ENCODE measurements at places on chromosomes 13 and 19. TPM values are rescaled to one million over a fixed set of nuclear protein-coding genes. Genes with fewer than 3 reads are reported as not detected.

The FGF21 gene
- not detected for total RNA-seq

The TYROBP gene
- total RNA-seq = 235 TPM

The IGLON5 gene
- total RNA-seq = not detected

The THAP8 gene
- 1.7 TPM for total RNA-seq

The CD22 gene
- 15.0 TPM for total RNA-seq

The KCNJ14 gene
- 4.6 TPM for total RNA-seq

The ACTMAP gene
- total RNA-seq = 16.6 TPM

The TEX101 gene
- not detected for total RNA-seq

The VSTM2B gene
- total RNA-seq = not detected

GRCh38 chr13:54029226-54029625 lies 1000.6 kb downstream of the OLFM4 start:
- no peak for DNase-seq

DNA sequence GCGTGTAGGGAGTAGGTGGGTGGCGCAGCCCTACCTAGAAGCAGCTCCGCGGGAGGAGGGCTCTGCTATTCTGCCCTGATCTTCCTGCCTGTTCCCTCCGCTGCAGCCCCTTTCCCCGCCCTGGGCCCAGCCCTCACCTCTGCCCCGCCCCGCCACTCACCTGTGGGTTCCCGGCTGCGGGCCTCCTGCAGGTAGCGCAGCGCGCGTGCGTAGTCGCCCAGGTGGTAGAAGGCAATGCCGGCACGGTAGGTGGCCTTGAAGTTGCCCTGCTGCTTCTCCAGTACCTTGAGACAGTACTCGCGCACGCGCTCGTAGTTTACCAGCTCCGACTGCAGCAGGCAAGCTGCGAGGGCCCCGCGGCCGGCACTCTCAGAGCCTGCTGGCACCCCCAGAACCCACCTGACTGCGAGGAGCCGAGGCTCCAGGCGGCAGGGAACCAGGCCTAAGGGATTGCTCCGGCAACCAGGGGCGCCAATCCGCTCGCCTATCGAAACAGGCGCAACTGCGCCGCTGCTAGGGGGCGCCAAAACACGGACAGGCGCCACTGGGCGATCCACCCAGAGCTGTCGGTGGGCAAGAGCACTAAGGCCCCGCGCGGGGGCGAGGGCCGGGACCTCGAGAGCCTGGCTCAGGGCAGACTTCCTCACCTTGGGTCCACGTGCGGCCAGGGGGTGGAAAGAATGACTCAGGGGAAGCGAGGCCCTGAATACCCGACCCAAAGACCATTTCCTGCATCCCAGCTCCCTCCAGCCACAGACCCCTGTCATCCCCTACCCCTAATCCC lies 965 bp downstream of the TTC9B start:
- no peak for DNase-seq

- no peak for DNase-seq
Measured at GRCh38 chr13:77720988-77721387, 23.5 kb downstream of the SLAIN1 start.

DNA sequence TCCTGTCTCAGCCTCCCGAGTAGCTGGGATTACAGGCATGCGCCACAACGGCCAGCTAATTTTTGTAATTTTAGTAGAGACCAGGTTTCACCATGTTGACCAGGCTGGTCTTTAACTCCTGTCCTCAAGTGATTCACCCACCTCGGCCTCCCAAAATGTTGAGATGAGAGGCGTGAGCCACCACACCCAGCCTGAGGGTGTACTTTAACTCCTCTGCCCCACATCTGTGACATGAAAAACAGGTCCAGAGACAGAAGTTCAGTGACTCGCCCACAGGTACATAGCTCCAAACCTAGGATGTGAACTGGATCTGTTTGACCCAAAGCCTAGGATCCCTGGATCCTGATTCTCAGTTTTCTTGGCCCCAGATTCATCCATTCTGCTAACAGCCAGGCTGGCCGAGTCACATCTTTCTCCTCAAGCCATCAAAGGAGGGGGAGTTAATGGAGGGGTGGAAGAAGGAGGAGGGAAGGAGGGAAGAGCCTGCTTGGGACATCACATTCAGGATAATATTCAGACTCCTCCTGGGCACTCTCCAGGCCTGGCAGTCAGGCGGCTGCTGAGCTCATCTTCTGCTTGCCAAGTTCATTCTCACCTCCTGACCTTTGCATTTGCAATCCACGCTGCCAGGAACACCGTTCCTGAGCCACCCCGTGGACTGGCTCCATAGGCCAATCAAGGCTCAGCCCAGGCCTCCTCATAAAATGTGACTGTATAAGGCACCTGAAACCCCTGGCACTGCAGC lies 3.1 kb downstream of the SPC24 start:
- DNase-seq = no peak

GRCh38 chr13:97125810-97126738 lies 96.1 kb upstream of the MBNL2 start:
- DNase-seq = no peak

DNA sequence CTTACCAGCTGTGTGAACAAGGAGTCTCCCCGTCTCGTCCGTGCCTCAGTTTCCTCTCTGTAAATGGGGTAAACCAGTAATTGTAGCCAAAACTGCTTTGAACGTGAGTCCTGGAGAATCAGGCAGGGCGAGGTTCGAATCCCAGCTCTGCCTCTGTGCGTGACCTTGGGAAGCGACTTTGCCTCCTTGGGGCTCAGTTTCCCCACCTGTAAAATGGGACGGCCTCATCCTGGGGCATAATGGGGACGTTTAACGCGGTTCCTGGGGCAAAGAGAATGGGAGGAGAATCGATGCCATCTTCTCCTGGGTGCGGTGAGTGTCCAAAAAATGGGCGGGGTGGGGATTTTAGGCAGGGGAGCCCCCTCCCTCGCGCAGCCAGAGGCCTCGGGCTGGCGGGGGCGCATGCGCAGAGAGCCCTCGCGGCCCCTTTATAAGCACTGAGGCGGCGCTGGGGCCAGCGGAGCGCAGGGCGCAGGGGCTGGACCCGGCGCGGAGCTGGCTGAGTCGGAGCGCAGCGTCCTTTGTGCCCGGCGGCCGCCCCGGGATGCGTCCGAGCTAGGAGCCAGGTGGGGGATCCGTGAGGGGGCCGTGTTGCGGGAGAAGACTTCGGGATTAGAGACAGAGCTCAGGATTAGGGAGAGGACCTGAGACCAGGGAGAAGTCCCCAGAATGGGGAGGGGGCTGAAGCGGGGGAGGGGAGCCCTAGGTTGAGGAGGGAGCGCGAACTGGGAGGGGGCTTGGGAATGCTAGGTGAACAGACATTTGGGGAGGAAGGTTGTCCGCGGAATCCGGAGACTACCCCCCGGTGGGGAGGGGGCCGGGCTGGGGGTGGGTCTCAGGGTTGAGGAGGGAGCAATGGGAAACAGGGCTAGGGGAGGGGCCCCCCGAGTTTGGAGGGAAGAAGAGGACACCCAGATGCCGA lies at the start of gene NCAN:
Gene NCAN, plus strand, starts transcription at position 460 of the 922 bp plus-strand sequence. CDS start 4,996 bp downstream, outside the sequence.
- no peak for DNase-seq

DNA sequence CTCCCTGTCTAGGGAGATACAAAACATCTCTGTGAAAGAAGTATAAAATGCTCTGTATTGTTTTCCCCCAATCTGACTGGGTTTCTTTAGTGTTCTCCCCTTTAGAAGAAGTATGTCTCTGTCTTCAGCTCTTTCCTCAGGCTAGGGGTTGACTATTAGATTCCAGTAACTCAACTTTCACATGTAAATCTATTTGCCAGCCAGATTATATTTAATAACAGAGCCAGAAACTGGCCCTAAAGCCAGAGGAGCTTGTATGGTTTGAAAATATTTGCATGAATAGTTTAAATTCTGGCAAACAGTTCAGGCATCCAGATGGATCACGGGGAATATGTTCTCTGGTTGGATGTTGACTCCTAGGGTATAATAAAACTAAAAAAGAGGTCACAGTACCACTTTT lies 22.3 kb upstream of the CYSLTR2 start:
- no peak for DNase-seq

DNA sequence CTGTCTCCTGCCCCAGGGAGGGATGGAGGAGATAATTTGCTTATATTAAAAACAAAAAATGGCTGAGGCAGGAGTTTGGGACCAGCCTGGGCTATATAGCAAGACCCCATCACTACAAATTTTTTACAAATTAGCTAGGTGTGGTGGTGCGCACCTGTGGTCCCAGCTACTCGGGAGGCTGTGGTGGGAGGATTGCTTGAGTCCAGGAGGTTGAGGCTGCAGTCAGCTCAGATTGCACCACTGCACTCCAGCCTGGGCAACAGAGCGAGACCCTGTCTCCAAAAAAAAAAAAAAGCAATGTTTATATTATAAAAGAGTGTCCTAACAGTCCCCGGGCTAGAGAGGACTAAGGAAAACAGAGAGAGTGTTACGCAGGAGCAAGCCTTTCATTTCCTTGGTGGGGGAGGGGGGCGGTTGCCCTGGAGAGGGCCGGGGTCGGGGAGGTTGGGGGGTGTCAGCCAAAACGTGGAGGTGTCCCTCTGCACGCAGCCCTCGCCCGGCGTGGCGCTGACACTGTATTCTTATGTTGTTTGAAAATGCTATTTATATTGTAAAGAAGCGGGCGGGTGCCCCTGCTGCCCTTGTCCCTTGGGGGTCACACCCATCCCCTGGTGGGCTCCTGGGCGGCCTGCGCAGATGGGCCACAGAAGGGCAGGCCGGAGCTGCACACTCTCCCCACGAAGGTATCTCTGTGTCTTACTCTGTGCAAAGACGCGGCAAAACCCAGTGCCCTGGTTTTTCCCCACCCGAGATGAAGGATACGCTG lies 184.0 kb downstream of the KDM4B start:
- DNase-seq = peak; percentile 32

DNA sequence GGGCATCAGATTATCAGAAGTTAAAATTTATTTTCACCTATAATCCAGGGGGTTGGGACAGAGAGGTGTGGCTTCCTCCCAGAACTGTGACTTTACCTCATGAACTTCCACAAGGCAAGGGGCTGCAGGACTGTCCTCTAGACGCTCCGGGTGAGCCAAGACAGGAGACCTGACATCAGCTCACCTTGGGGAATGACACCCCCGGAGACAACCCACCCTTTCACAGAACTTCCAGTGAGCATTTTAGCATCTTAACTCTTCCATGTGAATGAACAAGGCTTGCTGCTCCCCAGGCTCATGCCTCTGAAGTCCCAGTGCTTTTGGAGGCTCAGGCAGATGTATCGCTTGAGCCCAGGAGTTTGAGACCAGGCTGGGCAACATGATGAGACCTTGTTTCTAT lies 29.4 kb upstream of the TFDP1 start:
- no peak for DNase-seq

DNA sequence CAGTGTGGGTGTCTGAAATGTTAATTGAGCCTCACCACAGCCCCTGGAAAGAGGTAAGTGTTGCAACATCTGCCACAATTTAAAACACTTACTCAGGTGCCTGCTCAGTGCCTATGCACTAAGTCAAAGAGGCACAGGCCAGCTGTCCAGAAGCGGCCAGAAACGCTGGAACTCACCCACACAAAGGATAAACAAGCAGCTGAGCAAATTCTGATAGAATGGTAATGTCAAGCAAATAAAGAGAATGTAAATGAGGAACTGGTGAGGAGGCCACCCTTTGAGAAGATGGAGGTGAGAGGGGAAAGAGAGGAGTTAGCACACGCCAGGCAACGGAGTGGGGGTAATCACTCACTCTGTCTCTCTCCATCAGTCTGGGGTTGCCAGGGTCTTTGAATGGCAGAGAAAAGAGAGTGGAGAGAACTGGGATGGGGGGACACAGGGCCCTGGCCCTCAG lies 67.7 kb upstream of the SERP2 start:
- no peak for DNase-seq

DNA sequence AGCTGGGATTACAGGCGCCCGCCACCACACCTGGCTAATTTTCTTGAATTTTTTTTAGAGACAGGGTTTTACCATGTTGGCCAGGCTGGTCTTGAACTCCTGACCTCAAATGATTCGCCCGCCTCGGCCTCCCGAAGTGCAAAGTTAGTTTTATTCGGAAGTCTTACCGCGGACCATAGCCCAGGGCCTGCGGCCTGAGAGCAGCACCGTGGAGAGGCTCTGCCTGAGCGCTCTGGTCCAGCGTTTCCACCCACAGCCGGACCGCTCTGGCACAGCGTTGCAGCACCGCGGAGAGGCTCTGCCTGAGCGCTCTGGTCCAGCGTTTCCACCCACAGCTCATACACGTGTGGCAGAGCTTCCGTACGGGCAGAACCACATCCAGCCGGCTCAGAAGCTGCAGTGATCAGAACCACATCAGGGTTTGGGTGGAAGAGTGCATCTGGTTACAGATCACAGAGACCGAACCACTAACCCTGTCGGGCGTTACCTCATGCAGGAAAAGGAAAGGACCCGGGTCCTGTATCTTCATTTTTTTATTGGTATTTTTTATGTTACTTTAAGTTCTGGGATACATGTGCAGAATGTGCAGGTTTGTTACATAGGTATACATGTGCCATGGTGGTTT lies 102.4 kb upstream of the SOX1 start:
- no peak for DNase-seq

DNA sequence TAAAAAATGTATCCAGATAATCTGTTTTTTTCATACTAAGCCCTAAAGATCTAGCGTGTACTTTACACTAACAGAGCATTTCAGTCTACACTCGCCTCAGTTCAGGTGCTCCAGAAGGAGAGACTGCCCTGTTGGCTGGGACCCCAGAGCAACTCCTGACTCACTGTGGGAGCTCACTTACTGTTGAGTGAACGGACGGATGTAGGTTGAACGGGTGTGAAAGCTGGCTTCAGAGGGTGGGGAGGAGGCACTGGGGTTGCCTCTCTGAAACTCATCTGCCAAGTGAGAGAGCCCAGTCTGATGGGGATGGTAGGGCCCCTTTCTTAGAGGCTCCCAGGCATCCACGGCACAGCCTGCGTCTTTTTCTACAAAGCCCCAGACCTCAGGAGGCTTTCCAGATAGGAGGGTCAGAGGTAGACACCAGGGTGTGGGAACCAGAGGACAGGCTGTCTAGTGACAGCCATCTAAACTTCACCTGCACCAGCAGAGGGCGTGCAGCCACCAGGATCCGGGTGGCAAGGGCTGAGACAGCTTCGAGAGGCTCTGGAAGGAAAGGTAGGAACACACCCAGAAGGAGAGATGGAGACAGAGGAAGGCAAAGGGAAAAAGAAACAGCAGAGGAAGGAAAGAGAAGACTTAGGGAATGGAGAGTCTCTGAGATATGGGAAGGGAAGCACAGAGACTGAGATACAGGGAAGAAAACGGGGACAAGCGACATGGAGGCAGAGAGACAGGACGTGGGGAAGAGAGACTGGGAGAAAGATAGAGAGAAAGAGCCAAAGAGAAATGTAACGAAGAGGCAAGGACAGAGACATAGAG lies 3.7 kb downstream of the KASH5 start:
- DNase-seq = peak; percentile 82

DNA sequence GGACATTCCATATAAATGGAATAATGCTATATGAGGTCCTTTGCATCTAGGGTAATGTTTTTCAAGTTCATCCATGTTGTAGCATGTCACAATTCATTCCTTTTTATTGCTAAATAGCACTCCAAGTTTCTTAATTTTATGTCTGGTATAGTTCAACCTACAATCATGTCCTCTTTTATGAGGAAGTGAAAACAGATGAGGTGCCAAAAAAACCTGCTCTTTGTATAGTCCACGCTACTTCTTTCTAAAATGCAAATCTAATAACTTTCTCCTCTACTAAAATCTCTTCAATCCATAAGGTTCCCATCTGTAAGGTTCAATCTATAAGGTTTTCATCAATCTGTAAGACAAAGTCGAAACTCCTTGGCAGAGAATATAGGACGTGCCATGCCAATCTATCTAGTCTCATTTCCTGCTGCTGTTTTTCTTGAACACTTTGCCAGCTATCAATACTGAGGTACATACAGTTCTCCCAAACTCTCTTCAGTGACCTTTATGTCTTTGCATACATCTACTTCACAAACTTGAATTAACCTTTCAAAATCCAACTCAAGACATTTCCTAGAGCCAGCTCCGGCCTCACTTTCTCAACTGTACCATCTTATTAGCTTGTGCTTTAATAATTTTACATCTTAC lies 33.7 kb downstream of the INTS6 start:
- no peak for DNase-seq

- DNase-seq = no peak
Measured at GRCh38 chr13:87872813-87873212, 201.6 kb downstream of the SLITRK5 start.
